Fibroblast of skin of left quadriceps (primary cell): ENCODE measurements at places on chromosomes 2 and 18.

- DNase-seq: no peak
Observed at GRCh38 chr2:105645938-105646773, 98.6 kb upstream of the NCK2 start.

DNA sequence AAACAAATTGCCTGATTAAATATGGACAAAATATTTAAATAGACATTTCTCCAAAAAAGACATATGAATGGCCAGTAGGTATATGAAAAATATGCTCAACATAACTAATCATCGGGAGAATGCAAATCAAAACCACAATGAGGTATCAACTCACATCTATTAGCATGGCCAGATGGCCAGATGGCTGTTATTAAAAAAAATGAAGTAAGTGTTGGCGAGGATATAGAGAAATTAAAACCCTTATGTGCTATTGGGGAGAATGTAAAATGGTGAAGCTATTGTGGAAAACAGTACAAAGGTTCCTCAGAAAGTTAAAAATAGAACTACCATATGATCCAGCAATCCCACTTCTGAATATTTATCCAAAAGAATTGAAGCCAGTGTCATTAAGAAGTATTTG lies 272.3 kb upstream of the ZNF804A start:
- DNase-seq: no peak

DNA sequence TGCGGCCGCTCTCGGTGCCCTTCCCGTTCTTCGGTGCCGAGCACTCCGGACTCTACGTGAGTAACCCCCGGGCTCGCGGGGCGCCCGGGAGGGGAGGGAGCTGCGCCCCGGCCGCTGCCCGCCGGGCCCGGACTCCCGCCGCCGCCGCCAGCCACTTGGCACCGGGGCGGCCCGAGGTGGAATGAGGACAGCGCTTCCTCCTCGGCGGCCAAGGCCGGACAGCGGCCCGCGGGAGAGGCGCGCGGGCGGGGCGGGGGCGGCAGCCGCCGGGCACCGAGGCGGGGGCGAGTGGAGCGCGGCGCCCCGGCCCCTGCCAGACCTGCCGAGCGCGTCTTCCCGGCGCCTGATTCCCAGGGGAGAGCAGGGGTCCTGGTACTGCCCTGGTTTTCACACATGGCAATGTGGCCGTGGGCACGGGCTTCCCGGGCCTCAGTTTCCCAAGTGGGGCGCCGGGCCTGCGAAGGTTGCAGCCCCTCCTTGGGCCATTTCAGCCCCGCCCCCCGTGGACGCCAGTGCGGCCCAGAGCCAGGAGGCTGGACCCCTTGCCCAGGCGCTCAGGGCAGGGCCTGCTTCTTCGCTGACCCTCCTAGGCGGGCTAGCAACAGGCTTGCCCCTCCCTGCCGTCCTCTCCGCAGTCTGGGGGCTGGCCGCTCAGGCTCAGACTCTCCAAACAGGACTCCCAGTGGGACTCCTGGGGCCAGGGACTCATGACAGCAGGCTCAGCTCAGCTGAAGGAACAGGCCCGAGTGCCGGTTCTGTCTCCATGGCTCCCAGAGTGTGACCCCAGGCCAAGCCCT lies 775 bp downstream of the SNED1 start:
- DNase-seq: no peak

DNA sequence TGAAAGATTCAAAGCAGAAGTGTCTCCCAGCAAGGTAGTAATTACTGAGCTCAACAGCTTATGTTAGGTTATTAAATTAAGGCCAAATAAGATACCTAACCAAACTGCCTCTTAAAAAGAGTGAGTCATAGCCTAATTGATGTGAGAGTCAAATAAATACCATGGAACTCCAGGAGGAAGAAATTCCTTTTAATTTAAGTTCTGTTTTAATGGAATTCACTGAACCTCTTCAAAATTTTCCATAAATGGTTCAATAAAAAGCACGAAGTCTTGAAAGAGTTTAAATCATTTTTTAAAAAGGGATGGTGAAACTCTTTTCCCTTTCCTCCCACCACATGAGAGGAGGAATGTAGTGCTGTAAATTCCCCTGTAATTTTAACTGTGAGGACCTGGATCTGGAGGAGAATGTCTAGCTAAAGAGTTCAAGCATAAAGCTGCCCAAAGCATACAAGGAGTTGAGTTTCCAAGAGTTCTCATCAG lies 180.8 kb upstream of the MMADHC start:
- no peak for DNase-seq

- DNase-seq: no peak
Observed at GRCh38 chr2:45293182-45293581, 283.9 kb upstream of the SIX2 start.

DNA sequence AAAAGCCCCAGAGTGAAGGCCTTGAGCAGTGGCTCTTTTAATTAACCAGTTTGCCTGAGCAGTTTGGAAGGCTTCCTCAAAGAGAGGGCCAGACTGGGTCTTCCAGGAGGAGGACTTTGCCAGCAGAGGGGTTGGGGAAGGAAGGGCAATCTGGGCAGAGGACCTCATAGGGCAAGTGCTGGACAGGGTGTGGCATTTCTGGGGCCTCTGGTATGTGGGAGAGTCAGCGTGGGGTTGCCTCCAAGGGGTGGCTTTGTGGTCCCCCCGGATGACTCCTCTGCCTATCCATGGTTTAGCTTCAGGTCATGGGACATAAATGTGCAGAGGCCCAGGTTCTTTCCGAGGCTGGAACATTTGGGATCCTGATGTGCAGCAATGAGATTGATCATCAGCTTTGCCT lies 12.6 kb downstream of the GLI2 start:
- DNase-seq: no peak

DNA sequence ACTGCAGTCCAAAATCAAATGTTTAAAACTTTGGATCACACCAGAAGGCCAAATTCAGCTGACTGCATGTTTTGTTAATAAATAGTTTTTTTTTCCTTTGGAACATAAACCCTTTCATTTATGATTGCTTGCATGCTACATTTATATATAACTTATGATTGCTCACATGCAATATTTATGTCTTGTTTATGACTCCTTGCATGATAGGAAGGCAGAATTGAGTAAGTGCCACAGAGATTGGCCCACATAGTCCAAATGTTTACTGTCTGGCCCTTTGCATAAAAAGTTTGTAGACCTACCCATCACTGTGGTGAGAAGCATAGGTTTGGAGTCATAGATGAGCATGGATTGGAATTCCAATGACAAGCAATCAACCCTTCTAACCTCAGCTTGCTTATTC lies 30.8 kb downstream of the WDFY1 start:
- no peak for DNase-seq

- no peak for DNase-seq
Observed at GRCh38 chr2:8693157-8693821, 11.4 kb downstream of the ID2 start.

DNA sequence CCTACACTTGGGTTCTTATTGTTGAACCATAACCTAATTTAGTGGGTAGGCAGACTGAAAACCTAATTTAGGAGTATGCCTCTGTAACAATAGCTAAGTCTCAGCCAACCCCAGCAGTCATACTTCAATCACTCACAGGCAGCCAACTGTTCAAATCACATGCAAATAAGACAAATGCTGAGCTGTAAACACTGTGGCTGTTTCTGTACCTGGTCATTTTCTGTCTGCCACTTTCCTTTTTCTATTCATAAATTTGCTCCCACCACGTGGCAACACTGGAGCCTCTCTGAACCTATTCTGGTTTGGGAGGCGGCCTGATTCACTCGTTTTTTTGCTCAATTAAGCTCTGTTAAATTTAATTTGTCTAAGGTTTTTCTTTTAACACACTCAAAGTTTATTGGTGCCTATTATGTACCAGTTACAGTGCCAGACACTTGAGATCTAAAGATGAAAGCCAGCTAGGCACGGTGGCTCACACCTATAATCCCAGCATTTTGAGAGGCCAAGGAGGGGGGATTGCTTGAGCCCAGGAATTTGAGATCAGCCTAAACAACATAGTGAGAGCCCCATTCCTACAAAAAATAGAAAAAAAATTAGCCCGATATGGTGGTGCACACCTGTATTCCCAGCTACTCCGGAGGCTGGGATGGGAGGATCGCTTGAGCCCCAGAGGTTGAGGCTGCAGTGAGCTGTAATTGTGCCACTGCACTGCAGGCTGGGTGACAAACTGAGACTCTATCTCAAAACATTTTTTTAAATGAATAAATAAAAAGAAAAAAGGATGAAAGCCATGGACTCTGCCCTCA lies 41.1 kb downstream of the THNSL2 start:
- DNase-seq: no peak

GRCh38 chr18:32802591-32803451 lies 30.0 kb upstream of the KLHL14 start:
- DNase-seq: no peak

- DNase-seq: no peak
Observed at GRCh38 chr2:64323197-64323596, 130.8 kb upstream of the LGALSL start.
